Trophoblast cell (in vitro differentiated cells and primary cell): ENCODE measurements at places on chromosomes 6 and 20.

DNA sequence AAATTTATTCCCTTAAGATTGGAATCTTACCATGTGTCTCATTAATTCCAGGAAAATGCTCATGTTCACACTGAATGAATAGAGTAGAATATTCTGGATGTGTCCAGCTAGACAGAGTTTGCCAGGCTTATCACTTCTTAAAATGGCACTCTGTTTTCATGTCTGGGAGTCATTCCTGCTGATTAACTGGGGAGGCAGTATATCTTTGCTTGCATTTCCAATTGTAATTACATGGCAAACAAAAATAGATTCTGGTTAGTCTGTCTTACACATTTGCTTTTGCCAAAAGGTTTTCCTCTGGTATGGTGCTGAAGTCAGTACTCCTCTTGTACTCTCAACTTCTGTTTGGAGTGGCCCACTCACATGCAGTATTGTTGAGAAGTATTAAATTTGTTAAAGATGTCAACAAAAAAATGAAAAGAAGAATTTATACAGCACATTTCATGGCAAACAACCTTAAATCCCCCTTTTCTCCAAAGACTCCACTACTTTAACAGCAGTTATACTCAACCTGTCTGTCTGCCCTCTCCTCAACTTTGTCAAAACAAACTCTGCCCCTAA is 70.2 kb downstream of the TENT5A start:
- no peak for DNase-seq

DNA sequence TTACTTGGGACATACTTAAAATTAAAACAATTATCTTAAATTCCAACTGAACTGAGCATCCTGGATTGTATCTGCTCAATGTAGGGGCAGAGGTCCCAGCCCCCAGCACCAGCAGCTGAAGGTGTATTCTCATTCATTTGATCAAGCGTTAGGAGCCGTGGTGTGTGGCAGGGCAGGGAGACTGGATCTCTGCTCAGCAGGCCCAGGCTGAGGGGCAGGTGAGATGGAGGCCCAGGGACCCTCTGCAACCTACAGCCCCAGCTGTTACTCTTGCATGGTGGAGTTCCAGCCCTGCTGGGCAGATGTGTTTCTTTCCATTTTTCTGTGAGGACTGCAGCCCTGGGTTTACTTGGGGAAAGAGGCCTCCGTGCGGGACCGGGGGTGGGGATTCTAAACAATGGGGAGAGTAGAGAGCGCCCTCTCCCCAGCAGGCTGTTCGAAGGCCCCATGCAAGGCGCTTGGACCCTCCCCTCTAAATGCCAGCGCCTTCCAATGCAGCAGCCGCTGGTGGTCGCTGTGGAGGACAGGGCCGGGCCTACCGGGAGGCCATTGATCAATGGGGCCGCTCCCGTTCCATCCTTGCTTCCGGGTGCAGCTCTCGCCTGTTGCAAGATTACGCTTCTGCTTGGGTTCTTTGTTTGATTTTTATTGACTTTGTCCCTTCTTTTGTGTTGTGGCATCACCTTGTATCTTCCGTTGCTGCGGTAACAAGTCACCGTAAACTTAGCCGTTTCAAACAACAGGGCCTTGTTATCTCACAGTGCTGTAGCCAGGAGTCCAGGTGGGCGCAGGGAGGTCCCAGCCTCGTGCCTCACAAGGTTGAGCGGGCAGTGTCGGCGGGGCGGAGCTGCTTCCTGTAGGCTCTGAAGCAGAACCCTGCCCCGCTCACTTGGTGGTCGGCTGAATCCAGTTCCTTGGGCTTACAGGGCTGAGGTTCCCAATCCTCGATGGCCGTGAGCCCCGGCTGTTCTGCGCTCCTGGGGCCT is 134.8 kb upstream of the PHACTR3 start:
- DNase-seq = no peak

- no peak for DNase-seq
These were observed 139.5 kb downstream of the ALDH8A1 start for GRCh38 chr6:134810402-134810801.

DNA sequence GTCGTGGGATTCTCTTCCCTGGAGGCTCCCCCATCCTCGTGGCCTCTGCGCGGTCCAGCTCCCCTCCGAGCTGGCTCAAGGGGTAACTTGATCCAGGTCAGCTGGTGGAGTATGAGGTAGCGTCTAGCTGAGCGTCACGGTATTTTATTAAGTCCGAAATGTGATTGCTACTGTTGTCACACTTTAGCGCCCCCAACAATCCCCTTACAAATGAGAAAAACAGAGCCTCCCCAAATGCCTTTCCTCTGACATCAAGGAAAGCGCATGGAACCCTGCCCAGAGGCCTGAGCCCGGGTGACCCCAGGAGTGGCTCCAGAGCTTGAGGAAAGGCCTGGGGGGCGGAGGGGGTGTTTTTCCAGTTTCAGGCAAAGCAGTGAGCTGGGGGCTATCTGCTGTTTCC is 192.4 kb downstream of the ZMYND8 start:
- no peak for DNase-seq

- no peak for DNase-seq
These were observed 494.6 kb upstream of the ID4 start for GRCh38 chr6:19342616-19343015.

DNA sequence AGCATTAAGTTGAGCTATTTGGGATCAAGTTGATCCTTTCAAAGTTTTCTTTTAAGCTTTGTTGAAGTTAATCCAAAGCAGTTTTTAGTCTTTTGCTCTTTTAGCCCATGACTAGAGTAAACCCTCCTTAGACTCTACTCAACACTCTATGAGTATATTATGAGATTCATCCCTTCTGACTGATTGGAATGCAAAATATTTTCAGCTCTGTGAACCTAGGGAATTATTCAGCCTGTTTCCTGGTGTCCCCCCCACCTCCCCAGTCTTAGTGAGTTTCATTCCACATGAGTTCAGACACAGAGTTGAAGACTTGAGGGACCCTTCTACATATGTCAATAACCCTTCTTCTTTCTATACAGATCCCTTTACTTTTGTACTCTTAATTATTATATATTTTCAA is 413.7 kb downstream of the RFPL4B start:
- DNase-seq = no peak

- no peak for DNase-seq
These were observed 20.6 kb upstream of the CHMP4B start for GRCh38 chr20:33790566-33790965.

DNA sequence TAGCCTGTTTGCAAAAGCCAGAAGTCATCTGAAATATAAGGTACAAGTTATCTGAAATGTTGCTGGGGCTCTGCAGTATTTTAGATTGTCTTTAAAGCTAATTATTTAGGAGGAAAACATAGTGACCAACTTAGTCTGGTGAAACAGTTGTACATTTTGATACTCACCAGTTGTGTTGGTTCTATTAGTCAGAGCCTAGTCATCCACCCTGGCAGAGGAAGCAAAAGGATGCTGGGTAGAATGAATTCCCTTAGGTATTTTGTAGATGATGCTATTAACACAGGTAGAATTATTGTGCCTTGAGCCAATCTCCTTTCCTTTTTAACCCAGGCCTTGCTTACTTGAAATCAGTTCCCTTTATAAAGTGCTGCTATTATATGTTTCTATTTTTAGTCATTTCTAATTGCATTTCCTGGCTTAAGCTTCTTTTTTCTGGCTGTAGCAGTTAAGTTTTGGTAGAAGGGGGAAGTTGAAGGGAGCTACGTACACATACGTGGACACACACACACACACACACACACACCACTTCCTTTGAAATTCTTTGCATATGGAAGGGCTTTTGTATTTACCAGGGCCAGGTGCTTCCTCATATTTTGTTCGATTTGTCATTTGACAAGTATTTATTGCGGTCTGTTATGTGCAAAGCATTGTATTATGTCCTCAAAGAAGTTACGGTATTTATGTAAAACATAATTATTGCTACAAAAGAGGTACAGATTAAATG is 82.4 kb downstream of the RTN4IP1 start:
- no peak for DNase-seq

GRCh38 chr20:41173161-41173721 is 35.9 kb downstream of the PLCG1 start:
- peak; percentile 53 for DNase-seq

GRCh38 chr20:32674362-32674789 is 635 bp upstream of the C20orf203 start:
- DNase-seq = peak; percentile 63

GRCh38 chr6:63394656-63395308 is 75.0 kb upstream of the LGSN start:
- no peak for DNase-seq

- no peak for DNase-seq
These were observed 195.9 kb upstream of the SULF2 start for GRCh38 chr20:47981222-47981621.

DNA sequence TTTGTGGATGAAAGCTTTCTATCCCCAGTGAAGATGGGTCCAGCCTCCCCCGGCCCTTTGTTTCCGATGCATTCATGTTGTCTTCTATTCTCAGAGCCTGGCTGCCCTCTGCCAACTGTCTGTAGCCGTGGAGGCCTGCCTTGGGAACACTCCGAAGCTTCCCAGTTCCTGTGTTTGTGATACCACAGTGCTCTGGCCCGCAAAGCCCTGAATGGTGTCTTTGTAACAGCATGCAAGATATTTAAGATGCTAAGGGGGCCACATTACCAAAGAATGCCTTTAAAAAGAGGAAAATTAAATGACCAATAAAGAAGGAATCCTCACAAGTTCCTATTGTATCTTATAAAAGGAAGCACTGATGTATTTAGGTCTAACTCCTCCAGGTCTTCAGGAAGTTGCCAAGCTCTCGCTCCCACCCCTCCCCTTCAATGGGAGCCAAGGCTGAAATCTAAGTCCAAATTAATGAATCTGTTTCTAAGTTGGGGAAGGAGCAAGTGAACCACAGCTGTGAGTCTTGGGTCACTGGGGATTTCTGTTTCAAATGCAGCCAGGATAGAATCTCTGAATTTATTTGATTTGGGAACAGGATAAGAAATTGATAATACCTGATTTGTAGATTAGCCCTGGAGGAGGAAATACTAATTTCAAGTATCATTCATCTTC is 596.1 kb downstream of the QKI start:
- DNase-seq = no peak

GRCh38 chr20:33861458-33861857 is 50.3 kb downstream of the CHMP4B start:
- peak; percentile 97 for DNase-seq

DNA sequence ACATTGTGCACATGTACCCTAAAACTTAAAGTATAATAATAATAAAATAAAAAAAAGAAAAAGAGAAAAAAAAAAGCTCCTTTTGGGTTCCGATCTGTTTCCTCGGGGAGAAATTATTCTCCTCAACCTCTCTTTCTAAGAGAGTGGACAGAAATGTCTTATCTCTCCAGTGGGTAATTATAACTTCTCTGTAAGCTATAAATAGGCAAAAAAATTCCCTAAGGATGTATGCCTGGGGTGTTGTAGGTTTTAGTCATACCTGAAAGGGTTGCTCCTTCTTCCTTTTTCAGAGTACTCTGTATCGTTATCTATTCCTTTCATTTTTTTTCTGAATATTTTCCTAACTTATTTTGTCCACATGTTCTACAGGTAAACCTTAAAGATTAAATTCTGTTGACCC is 169.7 kb upstream of the PTPRK start:
- no peak for DNase-seq

DNA sequence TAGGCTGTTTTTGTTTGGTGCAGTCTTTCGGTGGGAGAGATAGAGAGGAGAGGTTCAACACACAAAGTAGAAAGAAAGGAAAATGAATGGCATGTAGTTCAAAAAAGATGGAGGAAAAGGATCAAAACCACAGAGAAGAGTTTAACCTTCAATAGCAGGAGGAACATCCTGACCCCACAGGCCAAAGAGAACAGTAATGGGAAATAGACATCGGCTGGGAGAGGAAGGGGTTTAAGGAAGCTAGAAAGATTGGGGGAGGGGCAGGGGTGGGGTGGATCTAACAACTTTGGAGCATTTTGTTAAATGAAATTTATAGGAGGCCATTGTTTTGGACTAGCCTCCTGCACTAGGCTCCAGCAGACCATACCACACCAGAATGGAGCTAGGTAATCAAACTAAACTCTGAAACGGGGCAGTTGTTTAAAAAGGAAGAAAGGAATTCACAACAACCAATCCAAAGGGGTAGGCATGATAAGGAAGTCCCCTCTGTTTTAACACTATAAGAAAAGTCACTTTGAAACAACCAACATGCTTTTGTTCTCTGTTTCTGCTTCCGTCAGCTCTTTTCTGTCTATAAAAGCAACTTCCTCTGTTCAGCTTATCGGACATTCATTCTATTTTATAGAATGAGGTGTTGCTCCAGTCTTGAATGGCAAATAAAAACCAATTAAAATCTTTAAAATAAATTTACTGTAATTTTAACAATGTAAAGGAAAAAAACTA is 82.6 kb downstream of the EPB41L2 start:
- no peak for DNase-seq

- no peak for DNase-seq
These were observed 15.1 kb upstream of the RTF2 start for GRCh38 chr20:56453352-56453751.

DNA sequence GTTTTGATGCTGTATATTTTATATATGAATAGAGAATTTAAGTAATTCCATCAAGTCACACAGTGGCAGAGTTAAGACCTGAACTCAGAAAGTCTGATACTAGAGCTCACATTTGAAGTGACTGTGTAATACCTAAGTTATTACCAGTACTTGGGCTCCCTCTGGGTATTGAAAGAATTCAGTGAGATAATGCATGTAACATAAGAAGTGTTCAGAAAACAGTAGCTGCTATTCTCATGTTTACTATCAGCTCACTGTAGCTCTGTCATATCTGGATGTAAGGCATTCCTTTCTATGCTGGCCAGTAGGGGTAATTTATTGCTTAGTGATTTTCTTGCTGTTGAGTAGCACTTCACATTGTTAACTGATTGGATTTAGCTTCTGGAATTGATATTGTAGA is 44.6 kb downstream of the NKX2-4 start:
- DNase-seq = peak; percentile 86

GRCh38 chr20:35876033-35876320 is 78.3 kb downstream of the SCAND1 start:
- no peak for DNase-seq

GRCh38 chr20:38355161-38356012 is 9.1 kb downstream of the LBP start:
- no peak for DNase-seq

DNA sequence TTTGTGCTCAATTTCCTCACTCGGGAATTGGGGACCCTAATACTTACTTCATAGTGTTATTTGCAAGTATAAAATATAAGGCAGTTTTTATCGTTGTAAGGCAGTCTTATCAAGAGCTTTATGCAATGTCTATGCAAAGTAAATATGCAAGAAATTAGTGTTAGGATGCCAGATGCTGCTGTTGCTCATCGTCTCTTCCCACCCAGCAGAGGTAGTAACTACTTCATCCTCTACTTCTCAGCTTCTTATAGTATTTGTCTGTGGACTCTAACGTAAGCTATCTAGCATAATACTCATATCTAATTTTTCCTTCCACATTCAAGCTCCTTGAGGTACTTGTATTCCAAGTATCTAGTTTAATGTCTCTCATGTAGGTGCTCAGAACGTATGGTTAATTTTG is 11.6 kb downstream of the PLCG1 start:
- no peak for DNase-seq

- DNase-seq = peak; percentile 10
These were observed 626.1 kb upstream of the ID4 start for GRCh38 chr6:19210849-19211590.

DNA sequence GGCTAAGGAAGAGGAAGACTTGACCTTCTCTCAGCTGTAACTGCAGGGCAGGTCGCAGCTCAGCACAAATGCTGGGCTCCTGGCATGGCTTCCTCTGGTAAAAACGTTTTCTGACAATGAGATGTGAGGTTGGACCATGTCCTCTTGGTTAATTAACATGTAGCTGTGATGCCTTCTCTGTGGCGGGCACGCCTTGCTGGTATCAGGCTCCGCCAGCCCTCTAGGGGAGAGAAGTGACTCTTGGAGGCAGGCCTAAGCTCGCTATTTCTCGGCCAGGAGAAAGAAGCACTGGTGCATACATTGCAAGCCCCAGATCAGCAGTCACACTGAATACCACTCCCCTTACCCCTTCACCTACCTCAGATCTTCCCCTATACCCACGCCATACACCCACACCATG is 65.0 kb downstream of the QRSL1 start:
- DNase-seq = no peak
